DND-41 (cell line): ENCODE measurements at places on chromosomes 3 and 15.

DNA sequence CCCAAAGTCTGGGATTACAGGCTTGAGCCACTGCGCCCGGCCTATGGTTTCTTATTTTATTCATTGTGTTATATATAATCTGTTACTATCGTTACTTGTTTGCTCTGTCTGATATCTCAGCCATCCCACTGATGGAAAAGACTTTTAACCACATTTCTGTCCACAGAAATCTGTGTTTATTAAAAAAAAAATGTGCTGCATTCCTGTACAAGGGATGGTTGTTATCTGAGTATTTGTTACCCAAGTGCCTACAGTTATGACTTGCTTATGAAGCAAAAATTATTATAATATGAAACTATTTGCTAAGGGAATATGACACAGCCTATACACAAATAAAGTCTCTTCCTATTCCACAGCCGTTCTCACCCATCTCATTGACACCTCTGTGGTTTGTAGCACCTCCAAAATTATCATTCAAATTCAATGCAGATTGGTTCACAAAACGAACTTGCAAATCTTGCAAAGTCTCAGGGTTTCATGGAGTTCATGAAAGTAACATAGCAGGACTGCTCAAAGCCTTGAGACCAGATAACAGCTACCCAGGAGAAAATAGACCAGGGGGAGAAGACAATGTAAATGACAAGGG, 47.4 kb upstream of the UBE2E1 start:
- no peak overlapping the region for H3K27ac ChIP-seq
- no peak for DNase-seq
- no peaks in the 10 kb centered on the region for H3K36me3 ChIP-seq
- no peaks in the 10 kb centered on the region for H3K27me3 ChIP-seq

GRCh38 chr15:89172921-89173320, 48.5 kb downstream of the RLBP1 start:
- H3K4me1 ChIP-seq = no peaks in the 10 kb centered on the region
- H3K36me3 ChIP-seq = peaks cover 17% of the 10 kb centered on the region
- no peaks in the 10 kb centered on the region for H3K27me3 ChIP-seq
- H3K27ac ChIP-seq = no peak overlapping the region
- H3K4me3 ChIP-seq = no peak overlapping the region
- DNase-seq = no peak

DNA sequence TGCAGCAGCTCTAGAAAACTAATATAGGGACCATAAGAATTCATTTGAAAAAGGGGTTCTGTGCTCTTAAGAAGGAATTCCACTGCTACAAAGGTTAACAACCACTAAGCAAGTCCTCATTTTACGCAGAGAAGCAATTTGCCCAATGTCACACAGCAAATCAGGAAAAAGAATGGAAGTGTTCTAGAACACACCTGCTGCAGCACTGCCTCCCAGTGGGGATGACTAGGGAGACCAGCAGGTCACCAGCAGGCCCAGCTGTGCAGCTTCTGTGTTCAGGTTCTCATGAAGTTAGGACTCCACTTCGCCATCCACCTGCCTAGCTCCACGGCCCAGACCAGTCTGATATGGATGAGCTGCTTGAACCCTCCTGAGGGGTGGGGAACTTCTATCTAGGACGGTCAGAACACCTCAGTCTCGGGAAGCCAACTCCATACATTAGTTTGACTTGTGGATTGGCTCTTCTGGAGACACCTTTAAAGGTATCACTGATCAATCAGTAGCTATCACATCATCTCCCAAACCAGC, 18.6 kb downstream of the POMGNT2 start:
- no peaks in the 10 kb centered on the region for H3K4me1 ChIP-seq
- H3K36me3 ChIP-seq = peaks cover 18% of the 10 kb centered on the region; the same call in 1 of the 2 replicates
- H3K27me3 ChIP-seq = no peaks in the 10 kb centered on the region
- DNase-seq = no peak

GRCh38 chr15:64884679-64885078, 27.0 kb upstream of the ANKDD1A start:
- no peak for DNase-seq
- H3K4me3 ChIP-seq = no peak overlapping the region
- no peak overlapping the region for H3K27ac ChIP-seq
- H3K27me3 ChIP-seq = no peaks in the 10 kb centered on the region

- no peaks in the 10 kb centered on the region for H3K36me3 ChIP-seq
- peaks cover 4% of the 10 kb centered on the region for H3K27me3 ChIP-seq
- no peak overlapping the region for H3K27ac ChIP-seq
- no peak overlapping the region for H3K4me3 ChIP-seq
Observed at GRCh38 chr3:48370333-48370713, 1.7 kb upstream of the FBXW12 start.

DNA sequence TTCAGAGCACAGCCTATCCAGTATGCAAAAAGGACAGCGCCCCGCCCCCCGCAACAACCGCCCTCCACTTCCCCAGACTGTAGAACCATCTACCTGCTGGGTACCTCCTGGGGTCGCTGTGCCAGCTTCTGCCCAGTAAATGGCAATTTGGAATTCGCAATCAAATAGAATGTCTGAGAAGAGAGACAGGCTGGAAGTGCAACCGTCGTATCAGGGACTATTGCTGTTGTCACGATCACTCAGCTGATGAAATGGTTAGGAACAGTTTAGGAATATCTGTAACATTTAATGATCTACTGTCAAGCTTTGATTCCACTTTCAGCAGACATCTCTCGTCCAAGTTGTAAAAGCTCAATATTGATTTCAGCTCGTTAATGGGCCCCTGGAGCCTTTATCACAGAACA, 13.3 kb upstream of the PARL start:
- no peak overlapping the region for H3K4me3 ChIP-seq
- H3K4me1 ChIP-seq = peaks cover 5% of the 10 kb centered on the region
- no peaks in the 10 kb centered on the region for H3K36me3 ChIP-seq
- DNase-seq = no peak
- H3K27ac ChIP-seq = no peak overlapping the region

- H3K4me3 ChIP-seq = no peak overlapping the region
- H3K4me1 ChIP-seq = no peaks in the 10 kb centered on the region
- H3K27me3 ChIP-seq = peaks cover 43% of the 10 kb centered on the region
- H3K27ac ChIP-seq = no peak overlapping the region
Observed at GRCh38 chr3:189316296-189317019, 144.7 kb downstream of the TPRG1 start.

DNA sequence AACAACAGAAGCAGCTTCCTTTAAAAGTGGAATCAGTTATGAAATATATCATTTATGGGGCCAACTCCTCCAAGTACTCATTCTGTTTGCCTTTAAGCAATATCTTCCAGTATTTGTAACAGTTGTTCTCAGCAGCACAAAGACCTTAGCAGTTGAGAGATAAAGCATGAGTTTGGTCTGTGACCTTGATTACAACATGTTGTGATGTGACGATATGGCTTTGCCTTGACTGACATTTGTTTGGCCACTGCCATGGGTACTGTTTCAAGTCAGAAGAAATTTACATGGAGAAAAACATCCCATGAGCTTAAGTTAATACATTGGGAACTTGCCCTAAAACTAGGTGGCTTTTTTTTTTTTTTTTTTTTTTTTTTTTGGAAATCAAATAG, 175.1 kb upstream of the KBTBD8 start:
- H3K36me3 ChIP-seq = no peaks in the 10 kb centered on the region
- DNase-seq = no peak
- no peak overlapping the region for H3K4me3 ChIP-seq
- no peaks in the 10 kb centered on the region for H3K4me1 ChIP-seq

- H3K27me3 ChIP-seq = peaks cover 3% of the 10 kb centered on the region
- H3K4me1 ChIP-seq = peaks cover 11% of the 10 kb centered on the region
- H3K36me3 ChIP-seq = no peaks in the 10 kb centered on the region
- no peak overlapping the region for H3K4me3 ChIP-seq
Observed at GRCh38 chr15:76191539-76192244, 119.6 kb downstream of the ETFA start.

DNA sequence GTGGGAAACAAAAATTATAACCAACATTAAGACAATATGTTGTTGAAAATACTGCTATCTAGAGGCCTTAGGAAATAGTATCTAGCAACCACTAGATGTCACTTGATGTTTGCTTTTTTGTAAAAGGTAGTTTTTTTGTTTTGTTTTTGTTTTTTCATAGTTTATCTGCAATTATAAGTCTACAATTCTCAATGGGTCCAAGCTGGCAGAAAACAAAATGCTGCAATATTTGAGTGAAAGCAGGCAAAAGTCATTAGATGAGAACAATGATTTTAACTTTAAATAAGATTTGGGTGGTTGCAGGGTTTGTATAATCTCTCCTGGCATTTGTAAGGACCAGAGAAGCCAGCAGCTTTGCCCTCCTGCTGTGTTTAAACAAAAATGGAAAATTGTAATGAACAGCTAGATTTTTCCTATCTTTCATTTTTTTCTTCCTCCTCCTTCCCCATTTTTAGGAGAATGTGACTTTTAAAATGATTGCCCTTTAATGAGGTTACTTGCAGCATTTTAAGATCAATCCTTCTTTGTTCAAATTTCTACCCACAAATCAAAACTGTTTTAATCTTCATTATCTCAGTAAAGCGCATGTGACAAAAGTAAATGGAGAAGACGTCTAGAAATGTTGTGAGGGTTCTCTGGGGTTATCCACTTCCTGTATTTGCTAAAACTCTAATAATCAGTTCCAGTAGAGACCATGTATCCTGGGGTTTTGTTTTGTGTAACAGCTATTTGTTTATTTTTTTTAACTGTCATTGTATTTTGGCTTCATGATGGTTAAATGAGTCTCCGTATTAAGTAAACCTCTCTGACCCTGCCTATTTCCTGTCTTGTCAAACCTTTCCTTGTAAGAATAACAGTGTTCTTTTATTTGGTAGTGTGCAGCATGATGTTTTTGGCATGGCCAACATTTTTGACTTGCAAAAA, 27.3 kb downstream of the DUT start:
- H3K36me3 ChIP-seq = no peaks in the 10 kb centered on the region
- no peak overlapping the region for H3K4me3 ChIP-seq
- peaks cover 16% of the 10 kb centered on the region for H3K4me1 ChIP-seq

- no peak for DNase-seq
- no peaks in the 10 kb centered on the region for H3K36me3 ChIP-seq
- H3K4me3 ChIP-seq = no peak overlapping the region
- H3K27me3 ChIP-seq = no peaks in the 10 kb centered on the region
- peaks cover 52% of the 10 kb centered on the region for H3K4me1 ChIP-seq
- peak overlapping the region; percentile 13; the same call in 1 of the 2 replicates for H3K27ac ChIP-seq
Observed at GRCh38 chr3:18077128-18077840, 334.9 kb upstream of the TBC1D5 start.

DNA sequence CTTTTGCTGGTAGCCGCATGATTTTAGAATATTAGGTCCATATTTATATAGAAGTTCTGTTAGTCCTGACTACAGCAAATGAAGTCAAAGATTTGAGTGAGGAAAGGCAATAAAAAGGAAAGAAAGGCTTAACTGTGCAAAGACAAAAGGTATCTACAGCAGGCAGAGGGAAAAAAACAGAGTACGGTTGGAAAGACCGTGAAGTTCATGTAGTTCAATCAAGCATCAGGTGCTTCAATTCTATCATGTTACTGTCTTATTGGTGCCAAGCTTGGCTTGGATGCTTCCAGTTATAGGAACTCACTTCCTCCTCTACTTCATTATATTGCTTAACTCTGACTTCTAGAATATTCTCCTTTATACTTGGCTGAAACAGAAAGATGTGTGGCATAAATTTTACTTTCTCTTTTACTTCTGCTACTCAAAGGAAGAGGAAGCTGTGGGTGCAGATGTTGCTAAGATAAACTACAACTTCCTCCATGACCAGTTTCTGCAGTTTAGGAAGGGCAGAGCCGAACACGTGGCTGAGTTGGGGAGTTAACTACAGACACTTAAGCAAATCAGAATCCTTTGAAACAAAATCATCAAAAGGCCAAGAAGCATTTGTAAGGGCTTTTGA, 72.6 kb upstream of the ZBED2 start:
- peak; percentile 88 for DNase-seq
- H3K4me3 ChIP-seq = 0 out of 2 replicates have a peak overlapping the region, but pooled peaks have one; percentile 23
- H3K27ac ChIP-seq = peak overlapping the region; percentile 90
- peaks cover 25% of the 10 kb centered on the region for H3K36me3 ChIP-seq
- H3K4me1 ChIP-seq = peaks cover 32% of the 10 kb centered on the region

GRCh38 chr15:84079885-84080777, 155.4 kb upstream of the GOLGA6L4 start:
- no peak overlapping the region for H3K4me3 ChIP-seq
- H3K27me3 ChIP-seq = peaks cover 22% of the 10 kb centered on the region
- H3K4me1 ChIP-seq = no peaks in the 10 kb centered on the region
- DNase-seq = peak; percentile 69

DNA sequence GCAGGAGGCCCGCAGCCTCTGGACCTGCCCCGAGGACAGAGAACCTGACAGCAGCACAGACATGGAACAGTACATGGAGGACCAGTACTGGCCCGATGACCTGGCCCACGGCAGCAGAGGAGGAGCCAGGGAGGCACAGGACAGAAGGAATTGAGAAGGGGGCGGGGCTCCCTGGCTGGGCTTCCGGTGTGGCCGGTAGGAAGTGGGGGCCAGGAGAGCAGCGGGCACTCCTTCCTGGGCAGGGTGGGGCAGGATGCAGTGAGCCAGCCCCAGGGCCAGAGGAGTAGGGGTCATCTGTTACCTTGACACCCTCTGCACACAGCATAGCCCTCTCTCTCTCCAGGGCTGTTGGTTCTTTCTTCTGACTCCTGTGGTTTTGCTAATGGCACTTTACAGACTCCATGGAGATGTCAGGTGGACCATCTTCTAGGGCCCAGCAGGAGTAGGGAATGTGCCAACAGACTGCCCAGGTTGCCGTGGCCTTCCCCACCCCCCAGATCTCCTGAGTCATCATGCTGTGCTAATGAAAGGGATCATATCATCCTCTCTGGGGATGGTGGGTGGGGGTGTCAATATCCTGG, 8.6 kb upstream of the ISG20 start:
- H3K36me3 ChIP-seq = peaks cover 67% of the 10 kb centered on the region
- peak overlapping the region; percentile 36; the same call in 1 of the 2 replicates for H3K27ac ChIP-seq
- H3K4me1 ChIP-seq = peaks cover 47% of the 10 kb centered on the region
- no peak for DNase-seq
- H3K4me3 ChIP-seq = no peak overlapping the region

- no peak for DNase-seq
- no peaks in the 10 kb centered on the region for H3K27me3 ChIP-seq
- no peaks in the 10 kb centered on the region for H3K4me1 ChIP-seq
Observed at GRCh38 chr15:35061161-35061824, 23.8 kb downstream of the NANOGP8 start.

DNA sequence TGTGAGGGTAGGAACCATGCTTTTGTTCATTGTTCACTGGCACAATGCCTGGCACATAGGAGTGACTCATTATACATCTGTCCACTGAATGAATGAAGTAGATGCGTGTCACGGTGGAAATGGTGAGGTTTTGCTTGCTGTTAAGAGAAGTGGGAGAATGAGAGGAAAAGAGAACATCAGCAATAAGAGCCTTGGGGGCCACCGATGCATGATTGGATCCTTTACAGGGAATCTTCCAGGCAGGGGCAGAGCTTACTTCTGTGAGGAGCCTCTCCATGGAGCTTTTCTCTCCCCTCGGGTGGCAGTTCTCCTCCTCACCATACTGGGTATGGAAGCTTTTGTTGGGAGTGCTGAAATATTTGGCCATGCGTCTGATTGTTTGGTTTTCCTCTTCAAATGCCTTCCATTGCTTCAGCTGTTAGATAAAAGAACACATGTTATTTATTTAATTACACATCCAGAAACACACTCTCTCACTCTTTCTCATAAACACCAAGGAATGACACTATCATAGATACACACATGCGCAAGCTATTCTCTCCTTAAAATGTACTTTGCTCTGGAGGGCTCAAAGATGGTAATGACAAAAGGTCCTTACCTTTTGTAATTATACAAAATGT, 78.9 kb upstream of the GSK3B start:
- H3K27ac ChIP-seq = no peak overlapping the region
- no peaks in the 10 kb centered on the region for H3K36me3 ChIP-seq
- DNase-seq = no peak
- no peaks in the 10 kb centered on the region for H3K27me3 ChIP-seq

GRCh38 chr3:53900666-53901331, 9.1 kb upstream of the SELENOK start:
- DNase-seq = no peak
- H3K4me3 ChIP-seq = no peak overlapping the region
- H3K27me3 ChIP-seq = peaks cover 7% of the 10 kb centered on the region
- no peaks in the 10 kb centered on the region for H3K36me3 ChIP-seq
- no peak overlapping the region for H3K27ac ChIP-seq
